Right lung (tissue), 10 donors: ENCODE measurements at places on chromosomes 6 and 20.

DNA sequence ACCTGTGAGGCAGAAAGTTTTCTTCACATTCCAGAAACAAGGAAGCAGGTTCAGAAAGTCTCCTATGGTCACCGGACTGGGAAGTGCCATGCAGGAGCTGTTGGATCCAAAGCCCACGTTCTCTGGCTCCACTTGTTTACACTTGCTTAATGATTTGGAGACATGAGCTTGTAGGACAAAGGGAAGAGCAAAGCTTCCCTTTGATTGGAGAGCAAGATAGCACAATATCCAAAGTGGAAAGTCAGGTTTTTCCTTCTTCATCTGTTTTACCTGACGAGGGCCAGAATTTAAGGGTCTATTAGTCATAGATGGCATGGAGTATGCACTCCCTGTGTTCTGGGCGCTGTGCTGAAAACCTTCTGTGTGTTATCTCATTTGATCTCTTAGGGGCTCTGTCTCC lies 81.2 kb downstream of the PDE7B start:
- no peak for DNase-seq

GRCh38 chr6:115947966-115948541 lies 112.6 kb downstream of the FRK start:
- no peak for DNase-seq

- DNase-seq, result no peak
These were observed 181.2 kb upstream of the FLRT3 start for GRCh38 chr20:14518648-14519047.

GRCh38 chr20:51335329-51335841 lies 207.1 kb downstream of the NFATC2 start:
- no peak for DNase-seq

DNA sequence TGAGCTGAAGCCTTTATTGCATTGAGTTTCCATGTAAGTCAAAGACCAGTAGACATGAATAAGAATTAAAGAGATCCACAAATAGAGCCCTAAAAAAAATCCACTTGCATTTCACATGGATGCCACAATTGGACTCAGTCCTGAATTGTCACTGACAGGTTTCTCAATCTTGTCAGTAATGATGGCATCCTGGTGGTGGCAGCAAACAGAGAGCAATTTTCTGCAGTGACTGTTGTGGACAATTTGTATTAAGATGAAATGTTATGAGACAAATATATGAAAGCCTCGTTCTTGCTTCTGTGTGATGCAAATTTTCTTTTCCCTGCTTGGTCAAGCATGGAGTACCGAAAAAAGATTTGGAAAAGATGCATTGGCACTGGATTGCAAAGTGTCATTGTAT lies 278.9 kb downstream of the SAMD5 start:
- DNase-seq, result no peak

- DNase-seq, result no peak
These were observed 9.7 kb downstream of the NOL7 start for GRCh38 chr6:13624871-13625288.

DNA sequence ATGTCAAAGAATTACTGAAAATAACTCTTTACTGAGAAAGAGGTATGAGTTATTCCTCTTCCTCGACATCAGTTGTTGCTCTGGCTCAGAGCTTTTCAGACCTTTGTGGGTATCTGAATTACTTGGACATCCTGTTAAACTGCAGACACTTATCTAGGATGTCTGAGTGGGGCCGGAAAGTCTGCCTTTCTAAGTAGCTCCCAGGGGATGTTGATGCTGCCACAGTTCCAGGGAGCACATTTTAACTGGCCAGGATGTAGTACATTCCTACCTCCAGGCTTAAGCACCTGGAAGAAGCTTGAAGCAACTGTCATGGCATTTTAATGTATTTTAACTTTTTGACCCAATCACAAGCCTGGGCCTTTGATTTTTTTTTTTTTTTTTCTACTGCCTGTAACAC lies 265.8 kb upstream of the PLCB4 start:
- no peak for DNase-seq

DNA sequence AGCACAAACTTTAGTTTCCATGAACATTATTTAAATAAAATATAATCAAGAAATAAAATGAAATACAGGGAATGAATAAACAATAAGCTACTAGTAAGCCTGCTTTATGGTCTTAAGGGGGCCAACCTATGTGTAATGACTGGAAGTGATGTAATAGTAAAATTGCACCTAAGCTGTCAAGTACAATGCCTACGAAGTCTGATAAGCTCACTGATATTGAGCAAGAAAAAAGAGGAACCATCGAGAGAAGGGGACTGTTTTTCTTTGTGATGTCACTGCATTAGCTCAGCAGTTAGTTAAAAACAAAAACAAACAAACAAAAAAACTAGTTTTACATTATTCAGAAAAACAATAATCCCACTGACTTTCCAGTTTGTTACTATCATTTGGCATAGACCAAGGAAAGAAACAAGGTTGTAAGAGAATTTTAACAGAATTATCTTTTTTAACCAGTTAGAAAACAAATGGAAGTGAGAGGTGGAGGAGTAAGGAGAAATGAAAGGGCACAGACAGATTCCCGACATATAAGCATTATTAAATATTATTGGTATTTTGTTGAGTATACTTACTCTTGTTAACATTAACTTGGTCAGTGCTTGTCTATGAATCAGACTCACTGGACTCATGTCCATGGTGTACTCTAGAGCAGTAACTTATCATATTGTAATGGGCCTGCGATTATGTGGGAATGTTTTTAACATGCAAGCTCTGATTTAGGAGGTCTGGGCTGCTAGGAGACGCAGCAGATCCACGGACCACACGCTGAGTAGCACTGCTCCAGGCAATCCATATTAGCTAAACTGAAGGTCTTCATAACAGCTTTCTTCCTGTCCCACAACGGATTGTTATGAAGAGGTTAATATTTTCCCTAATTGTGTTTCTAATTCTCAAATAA lies 99.6 kb upstream of the HMGCLL1 start:
- DNase-seq, result peak; percentile 67

DNA sequence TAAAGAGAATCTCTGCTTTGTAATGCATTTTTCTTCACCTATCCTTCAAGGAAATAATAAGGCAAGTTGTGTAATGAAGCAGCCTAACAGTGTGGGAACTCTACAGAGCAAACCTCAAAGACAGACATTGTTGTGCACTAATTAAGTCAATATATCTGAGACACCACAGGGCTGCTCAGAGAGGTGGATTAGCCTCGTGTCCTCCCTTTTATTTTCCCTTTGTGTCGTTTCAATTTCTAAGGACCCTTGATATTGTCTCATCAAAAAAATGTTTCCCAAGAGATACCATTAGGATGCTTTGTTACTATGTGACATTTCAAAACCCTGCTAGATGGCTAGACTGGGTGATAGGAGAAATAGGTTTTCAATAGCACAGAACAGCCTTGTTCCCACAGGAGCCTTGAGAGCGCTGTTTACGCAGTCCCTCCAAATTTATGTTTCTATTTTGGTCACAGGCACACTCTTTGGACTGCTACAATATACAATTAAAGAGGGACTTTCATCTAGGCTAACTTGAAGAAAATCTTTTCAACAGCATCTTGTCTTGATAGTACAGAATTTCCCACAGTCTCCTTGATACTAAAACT lies 23.1 kb downstream of the UBE3D start:
- DNase-seq, result no peak

- no peak for DNase-seq
These were observed 963 bp downstream of the FOXF2 start for GRCh38 chr6:1390133-1390945.

- DNase-seq, result peak; percentile 55
These were observed 9.9 kb upstream of the BAK1 start for GRCh38 chr6:33589731-33590530.

- no peak for DNase-seq
These were observed 116.1 kb upstream of the CCN2 start for GRCh38 chr6:132067286-132067685.
